Activated CD4-positive, alpha-beta T cell treated with anti-CD3 and anti-CD28 coated beads for 36 hours (primary cell): ENCODE measurements at places on chromosomes 16 and 17.

DNA sequence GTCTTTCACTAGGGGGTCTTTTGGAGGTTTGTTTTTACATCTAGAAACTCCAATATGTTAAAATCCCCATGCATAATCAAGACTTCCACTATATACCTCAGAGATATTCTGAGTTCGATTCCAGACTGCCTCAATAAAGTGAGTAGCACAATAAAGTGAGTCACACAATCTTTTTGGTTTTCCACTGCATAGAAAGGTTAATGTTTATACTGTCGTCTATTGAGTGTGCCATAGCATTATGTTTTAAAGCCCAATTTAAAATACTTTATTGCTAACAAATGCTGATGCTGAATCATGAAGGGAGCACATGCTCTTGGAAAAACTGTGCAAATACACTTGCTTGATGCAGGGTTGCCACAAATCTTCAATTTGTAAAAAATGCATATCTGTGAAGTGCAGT, 227.5 kb upstream of the ZFHX3 start:
- no peak for DNase-seq
- H3K36me3 ChIP-seq: no peaks in the 10 kb centered on the region
- no peaks in the 10 kb centered on the region for H3K27me3 ChIP-seq
- no peak overlapping the region for H3K4me3 ChIP-seq
- no peaks in the 10 kb centered on the region for H3K4me1 ChIP-seq

- H3K27me3 ChIP-seq: peaks cover 16% of the 10 kb centered on the region
- no peak for DNase-seq
- H3K36me3 ChIP-seq: no peaks in the 10 kb centered on the region
- no peaks in the 10 kb centered on the region for H3K4me1 ChIP-seq
- no peak overlapping the region for H3K4me3 ChIP-seq
- H3K27ac ChIP-seq: no peak overlapping the region
Measured at GRCh38 chr17:50624321-50624934, 10.3 kb upstream of the ABCC3 start.

DNA sequence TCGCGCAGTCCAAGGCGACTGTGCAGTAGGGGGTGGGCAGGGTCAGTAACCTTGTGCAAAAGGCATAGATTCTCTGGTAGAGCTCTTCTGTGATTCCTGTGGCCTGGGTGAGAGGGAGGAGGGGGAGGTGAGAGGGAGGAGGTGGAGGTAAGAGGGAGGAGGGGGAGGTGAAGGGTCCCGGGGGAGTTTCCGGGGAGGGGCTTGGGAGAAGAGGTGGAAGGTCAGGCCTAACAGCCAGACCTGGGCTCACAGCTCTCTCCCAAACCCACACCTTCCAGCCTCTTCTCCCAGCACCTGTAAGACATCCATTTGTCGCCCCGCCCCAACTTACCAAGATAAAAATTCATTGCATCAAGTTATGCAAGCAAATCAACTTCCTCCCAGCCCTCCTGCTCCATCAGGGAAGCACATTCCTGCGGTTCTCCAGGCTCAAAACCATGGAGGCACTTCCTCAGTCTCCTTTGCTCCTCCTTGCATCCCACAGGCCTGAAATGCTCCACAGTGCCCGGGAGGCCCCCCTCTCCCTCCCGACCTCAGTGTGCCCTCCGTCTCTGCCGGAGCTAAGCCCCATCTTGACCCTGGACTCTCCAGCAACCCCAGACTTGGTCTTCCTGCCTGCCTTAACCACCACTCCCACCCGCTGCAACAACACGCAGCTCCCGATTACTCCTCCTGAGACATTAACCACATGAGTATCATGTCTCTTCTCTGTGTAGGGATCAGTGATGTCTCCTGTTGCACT, 30.5 kb downstream of the PIK3R6 start:
- no peak for DNase-seq
- H3K4me3 ChIP-seq: no peak overlapping the region
- no peaks in the 10 kb centered on the region for H3K27me3 ChIP-seq
- no peaks in the 10 kb centered on the region for H3K36me3 ChIP-seq

- H3K27ac ChIP-seq: no peak overlapping the region
- no peak overlapping the region for H3K4me3 ChIP-seq
- H3K27me3 ChIP-seq: peaks cover 18% of the 10 kb centered on the region
- no peaks in the 10 kb centered on the region for H3K4me1 ChIP-seq
Measured at GRCh38 chr17:74360899-74361229, 804 bp downstream of the BTBD17 start.

GRCh38 chr17:7045492-7046126, 1.7 kb upstream of the SLC16A11 start:
- H3K4me1 ChIP-seq: peaks cover 37% of the 10 kb centered on the region
- peak; percentile 57 for DNase-seq
- H3K36me3 ChIP-seq: no peaks in the 10 kb centered on the region
- H3K27me3 ChIP-seq: peaks cover 3% of the 10 kb centered on the region
